ENCODE measurements at places on chromosomes 13 and 19.

DNA sequence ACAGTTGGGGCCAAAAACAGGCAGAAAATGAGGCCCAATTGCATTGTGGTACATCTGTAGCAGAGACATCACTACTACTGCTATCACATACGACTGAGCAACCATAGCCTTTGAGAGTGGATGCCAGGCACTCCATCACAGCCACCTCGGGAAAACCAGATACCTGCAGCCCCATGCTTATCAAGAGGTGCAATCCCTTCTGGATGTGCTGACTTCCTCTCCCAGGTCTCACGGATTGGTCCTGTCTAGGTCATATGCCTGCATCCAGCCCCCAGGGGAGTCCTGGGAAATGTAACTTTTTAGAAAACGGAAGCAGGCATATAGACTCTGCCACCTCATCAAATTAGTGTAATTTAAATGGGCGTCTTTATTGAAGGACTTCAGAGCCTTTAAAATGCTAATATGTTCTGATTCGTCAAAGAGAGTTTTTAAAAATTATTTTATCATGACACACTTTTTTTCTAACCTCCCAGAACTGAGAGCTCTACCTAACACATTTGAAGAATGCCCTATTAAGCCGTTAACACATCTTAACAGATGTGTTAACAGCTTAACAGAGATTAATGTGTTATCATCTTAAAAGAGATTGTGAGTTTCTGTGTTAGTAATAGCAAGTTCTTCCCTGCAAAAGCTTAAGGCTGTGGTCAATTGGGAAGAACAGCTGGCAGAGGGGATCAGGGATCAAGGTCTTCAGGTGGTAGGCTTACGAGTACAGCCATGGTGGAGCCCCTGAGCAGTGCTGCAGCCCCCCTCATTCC is 63.9 kb downstream of the DLEU7 start:
- no peak for DNase-seq

DNA sequence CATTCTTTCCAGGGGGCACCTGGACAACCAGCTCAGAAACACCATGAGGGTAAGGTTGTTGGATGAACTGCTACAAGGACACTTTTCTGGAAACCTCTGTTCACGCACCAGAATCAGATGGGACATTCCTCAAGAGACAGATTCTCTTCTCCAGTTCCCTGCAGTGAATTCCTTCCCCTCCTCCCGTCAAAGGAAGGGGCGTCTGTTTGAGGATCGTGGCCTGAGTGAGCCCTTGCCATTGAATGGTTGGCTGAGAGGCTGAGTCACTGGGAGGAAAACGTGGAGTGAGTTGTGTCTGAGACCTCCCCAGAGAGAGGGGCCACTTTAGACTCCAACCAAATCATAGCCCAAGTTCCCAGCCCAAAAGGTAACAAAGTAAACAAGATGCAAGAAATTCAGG is 79.4 kb upstream of the ZNF507 start:
- DNase-seq = no peak

DNA sequence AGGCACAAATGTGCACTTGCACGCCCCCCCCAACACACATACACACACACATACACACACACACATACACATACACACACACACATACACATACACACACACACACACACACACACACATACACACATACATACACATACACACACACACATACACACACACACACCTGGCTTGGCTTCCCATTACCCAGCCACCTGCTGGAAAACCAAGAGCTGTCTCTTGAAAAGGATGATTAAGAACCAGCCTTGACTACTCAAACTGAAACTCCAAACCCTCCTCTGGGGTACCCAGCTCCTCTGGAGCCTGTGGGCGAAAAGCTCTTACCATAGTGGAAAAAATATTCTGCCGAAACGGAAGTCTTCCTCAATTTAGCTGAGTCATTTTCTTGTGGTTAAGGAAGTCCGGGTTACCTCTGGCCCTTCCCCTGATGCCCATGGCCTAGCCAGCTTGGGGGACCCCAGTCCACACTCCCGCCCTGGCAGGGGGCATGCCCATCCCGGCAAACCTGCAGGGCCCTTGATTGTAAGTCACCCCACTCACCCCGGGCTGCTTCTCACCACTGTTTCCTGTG is 21.9 kb downstream of the CEBPA start:
- no peak for DNase-seq

- no peak for DNase-seq
These were observed 79.4 kb downstream of the ZIC5 start for GRCh38 chr13:99892196-99892613.

DNA sequence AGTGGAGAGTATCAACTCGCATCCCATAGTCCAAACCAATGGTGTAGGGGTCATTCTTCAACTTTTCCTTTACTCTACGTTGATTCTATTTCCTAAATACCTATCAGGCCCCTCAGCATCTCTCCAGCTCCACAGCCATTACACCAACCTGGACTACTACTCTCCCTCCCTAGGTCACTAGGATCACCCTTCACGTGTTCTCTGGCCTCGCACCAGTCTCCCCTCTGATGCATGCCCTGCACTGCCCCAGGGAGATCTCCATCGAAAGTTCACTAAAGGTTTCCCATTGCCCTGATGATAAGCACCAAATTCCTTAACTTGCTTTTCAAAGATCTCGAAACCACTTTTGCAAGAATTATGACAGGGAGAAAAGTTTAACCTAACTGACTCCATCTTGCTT is 421.5 kb downstream of the TSHZ3 start:
- DNase-seq = no peak

Measured in RKO (cell line).